ENCODE measurements at places on chromosomes 1 and 21. TPM values are rescaled to one million over a fixed set of nuclear protein-coding genes. Genes with fewer than 3 reads are reported as not detected.

Gene SYTL1
- total RNA-seq: 0.25 TPM

Gene KCNAB2
- 8.1 TPM for total RNA-seq

Gene SMIM1
- 1.7 TPM for total RNA-seq

Gene C1orf105
- total RNA-seq: 0.33 TPM

Gene BATF3
- 37.7 TPM for total RNA-seq

Gene NBPF4
- 0.05 TPM for total RNA-seq

Gene IFI44
- 0.65 TPM for total RNA-seq

Gene SLC9C2
- total RNA-seq: not detected

All from A549 treated with GW870086 at 1 μM for 4 hours (cell line).